Activated CD8-positive, alpha-beta T cell treated with anti-CD3 and anti-CD28 coated beads for 36 hours (primary cell): ENCODE measurements at places on chromosomes 11 and 22. TPM values are rescaled to one million over a fixed set of nuclear protein-coding genes. Genes with fewer than 3 reads are reported as not detected.

Gene PTGDR2
- total RNA-seq, result 0.23 TPM

Gene CD3G
- 118 TPM for total RNA-seq

Gene GVQW3
- total RNA-seq, result 2.1 TPM

Gene ART1
- total RNA-seq, result not detected

GRCh38 chr11:69151836-69152235 is 3.9 kb upstream of the SMIM38 start:
- H3K36me3 ChIP-seq, result peaks cover 3% of the 10 kb centered on the region
- H3K4me1 ChIP-seq, result peaks cover 16% of the 10 kb centered on the region
- DNase-seq, result no peak
- no peak overlapping the region for H3K4me3 ChIP-seq

GRCh38 chr22:28773461-28773867 is 969 bp downstream of the CCDC117 start:
- H3K36me3 ChIP-seq, result peaks cover 20% of the 10 kb centered on the region
- no peaks in the 10 kb centered on the region for H3K27me3 ChIP-seq
- peak overlapping the region; percentile 93 for H3K27ac ChIP-seq
- DNase-seq, result no peak

GRCh38 chr11:65423516-65424204 is 1.1 kb downstream of the NEAT1 start:
- peak overlapping the region; percentile 89 for H3K4me3 ChIP-seq
- peaks cover 71% of the 10 kb centered on the region for H3K36me3 ChIP-seq
- peak overlapping the region; percentile 98 for H3K27ac ChIP-seq

DNA sequence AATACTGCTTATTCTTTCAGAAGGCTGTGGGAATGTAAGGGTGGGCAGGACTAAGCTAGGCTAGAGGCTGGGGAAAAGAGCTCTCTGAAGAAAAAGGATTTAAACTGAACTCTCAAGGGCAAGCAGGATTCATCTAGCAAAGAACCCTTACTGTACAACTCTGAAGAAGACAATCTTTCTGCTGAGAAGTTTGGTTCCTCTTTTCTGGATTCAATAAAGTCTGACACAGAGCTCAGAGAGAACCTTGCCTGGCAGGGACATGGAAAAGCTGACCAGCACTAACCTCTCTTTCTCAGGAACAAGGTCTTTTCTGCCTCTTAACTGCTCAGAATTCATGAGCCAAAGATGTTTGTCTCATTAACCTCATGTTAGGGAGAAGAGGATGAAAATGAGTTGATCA is 388.4 kb upstream of the DDI1 start:
- no peaks in the 10 kb centered on the region for H3K27me3 ChIP-seq
- no peaks in the 10 kb centered on the region for H3K4me1 ChIP-seq
- no peak overlapping the region for H3K27ac ChIP-seq
- no peak for DNase-seq

DNA sequence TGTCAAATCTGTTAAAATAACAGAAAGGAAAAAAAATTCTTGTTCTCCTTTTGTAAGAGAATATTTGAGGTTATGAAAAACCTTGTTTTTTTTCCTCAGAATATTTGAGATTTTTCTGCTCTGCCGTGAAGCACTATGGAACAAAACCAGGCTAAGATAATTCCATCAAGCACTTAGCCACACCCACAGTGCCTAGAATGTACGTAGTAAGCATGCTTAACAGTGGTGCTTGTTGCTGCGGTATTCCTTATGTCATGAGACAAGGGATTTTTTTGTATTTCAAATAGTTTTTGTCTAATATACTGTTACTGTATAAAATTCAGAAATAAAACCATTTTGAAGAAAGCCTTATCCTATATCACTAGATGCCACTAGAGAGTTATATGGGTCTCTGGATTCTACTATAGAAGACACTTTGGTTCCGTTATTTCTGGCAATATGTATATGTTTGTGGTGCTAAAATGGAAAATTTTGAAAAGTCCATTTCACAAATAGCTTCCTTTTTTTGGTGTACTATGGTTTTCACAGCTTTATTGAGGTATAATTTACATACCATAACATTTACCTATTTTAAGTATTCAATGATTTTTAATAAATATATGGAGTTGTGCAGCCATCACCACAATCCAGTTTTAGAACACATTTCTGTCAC is 23.7 kb downstream of the PDHX start:
- H3K4me1 ChIP-seq, result peaks cover 25% of the 10 kb centered on the region
- DNase-seq, result no peak
- H3K27ac ChIP-seq, result no peak overlapping the region
- peaks cover 21% of the 10 kb centered on the region for H3K36me3 ChIP-seq

DNA sequence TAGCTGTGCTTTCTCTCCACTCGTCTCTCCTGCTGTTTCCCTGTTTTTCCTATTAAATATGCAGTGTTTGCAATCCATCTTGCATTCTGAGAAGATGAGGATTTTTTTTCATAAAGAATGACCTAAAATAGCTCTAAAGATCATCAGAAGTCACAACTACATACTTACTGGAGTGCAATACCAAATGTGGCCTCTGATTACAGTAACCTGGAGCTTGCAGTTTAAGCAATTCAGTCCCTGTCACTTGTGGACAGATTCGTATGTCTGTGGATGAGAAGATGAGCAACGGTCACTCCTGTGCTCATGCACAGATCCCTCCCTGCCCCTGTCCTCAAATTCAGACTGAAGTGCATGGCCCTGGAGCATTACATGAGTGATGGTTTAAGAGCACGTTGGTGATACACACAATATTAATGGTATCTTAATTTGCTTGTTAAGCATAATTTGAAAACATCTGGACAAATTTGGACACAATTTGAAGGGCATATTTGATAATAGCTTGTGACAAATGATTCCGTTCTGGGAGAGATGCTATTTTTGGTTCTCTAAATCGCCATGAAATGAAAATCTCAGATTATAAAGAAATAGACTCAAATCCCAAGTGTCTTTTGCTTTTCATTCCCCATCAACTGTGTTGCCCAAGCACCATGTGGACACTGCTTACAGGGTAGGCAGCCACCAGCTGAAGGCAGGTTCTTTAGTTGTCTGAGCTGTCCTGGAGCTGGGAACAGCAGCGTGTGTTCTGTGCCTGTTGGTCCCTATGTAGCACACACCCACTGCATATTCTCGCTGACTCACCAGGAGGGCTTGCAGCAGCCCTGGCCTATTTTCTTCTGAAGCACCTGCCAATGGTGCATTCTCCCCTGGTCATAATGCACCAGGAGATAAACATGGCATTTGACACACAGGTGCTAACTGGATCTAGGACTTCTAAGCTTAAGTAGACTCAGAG is 32.6 kb upstream of the PRAME start:
- peaks cover 7% of the 10 kb centered on the region for H3K27me3 ChIP-seq
- no peak for DNase-seq
- H3K4me1 ChIP-seq, result no peaks in the 10 kb centered on the region
- H3K27ac ChIP-seq, result no peak overlapping the region
- H3K36me3 ChIP-seq, result no peaks in the 10 kb centered on the region

DNA sequence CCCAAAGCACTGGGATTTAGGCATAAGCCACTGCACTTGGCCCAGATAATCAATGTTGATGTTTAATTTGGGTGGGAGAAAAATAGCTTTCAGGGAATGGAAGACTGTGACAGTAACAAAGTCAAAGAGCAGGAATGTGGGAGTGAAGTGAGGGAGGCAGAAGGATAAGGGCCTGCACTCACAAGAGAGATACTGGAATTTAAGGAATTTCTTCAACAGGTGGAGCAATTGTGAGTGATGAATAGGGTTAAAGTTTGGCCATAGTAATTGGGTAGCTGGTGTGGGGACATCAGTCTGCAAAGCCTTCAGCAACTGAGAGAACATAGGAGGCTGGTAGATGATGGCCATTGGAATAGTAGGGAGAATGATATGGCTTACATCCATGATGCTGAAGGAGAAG is 8.6 kb upstream of the APBB1 start:
- DNase-seq, result no peak
- no peak overlapping the region for H3K27ac ChIP-seq
- no peaks in the 10 kb centered on the region for H3K4me1 ChIP-seq
- H3K4me3 ChIP-seq, result no peak overlapping the region
- H3K36me3 ChIP-seq, result no peaks in the 10 kb centered on the region
- H3K27me3 ChIP-seq, result peaks cover 2% of the 10 kb centered on the region

DNA sequence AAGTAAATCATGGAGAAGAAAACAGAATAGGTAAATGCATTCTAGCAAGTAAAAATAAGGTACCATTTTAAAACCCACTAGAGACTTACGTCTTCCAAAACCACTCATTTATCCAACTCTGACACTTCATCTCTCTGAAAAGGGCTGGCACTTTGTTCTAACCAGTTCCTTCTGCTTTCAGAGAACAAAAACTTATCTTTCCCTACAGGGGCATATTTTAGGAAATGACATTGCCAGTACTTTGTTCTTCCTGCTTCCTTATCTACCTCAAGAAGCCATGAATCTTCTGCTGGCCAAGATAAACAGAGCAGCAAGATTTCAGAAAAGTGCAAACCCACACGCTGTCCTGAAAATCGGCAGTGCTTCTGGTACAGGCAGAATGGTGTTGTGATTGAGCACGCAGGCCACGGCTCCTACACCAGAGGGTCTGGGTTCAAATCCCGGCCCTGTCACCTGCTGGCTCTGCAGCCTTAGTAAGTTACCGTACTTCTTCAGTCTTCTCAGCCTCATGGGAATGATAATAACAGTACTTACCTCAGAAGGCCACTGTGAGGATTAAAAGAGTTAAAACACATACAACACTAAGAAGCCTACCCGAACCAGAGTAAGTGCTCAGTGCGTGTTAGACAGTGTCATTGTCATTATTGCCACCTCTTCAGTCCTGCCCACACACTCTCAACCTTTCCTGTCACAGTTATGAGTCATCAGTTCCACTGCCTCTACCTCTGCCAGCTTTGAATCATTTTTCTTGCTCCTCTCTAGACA is 11.0 kb downstream of the MPZL3 start:
- peak; percentile 85 for DNase-seq
- H3K4me3 ChIP-seq, result peak overlapping the region; percentile 86
- no peaks in the 10 kb centered on the region for H3K27me3 ChIP-seq
- peaks cover 67% of the 10 kb centered on the region for H3K36me3 ChIP-seq

DNA sequence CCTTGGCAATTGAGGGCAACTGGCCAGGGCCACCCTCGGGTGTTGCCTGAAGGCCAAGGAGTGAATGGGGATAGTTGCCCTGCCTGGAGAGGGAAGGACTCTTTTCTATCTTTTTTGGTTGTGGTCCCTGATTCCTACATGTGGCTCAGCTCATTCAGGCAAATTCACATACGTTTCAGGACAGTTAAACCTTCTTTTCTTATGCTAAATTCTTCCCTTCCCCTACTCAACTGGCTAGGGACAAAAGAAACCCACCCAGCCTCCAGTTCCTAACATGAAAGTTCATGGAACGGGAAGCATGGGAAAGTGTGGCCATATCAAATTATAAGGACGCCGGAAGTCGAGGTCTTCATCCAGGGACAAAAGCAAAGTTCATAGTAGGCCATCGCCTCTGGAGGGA is 26.3 kb upstream of the APLNR start:
- H3K4me1 ChIP-seq, result no peaks in the 10 kb centered on the region
- no peak overlapping the region for H3K4me3 ChIP-seq
- peaks cover 5% of the 10 kb centered on the region for H3K27me3 ChIP-seq

DNA sequence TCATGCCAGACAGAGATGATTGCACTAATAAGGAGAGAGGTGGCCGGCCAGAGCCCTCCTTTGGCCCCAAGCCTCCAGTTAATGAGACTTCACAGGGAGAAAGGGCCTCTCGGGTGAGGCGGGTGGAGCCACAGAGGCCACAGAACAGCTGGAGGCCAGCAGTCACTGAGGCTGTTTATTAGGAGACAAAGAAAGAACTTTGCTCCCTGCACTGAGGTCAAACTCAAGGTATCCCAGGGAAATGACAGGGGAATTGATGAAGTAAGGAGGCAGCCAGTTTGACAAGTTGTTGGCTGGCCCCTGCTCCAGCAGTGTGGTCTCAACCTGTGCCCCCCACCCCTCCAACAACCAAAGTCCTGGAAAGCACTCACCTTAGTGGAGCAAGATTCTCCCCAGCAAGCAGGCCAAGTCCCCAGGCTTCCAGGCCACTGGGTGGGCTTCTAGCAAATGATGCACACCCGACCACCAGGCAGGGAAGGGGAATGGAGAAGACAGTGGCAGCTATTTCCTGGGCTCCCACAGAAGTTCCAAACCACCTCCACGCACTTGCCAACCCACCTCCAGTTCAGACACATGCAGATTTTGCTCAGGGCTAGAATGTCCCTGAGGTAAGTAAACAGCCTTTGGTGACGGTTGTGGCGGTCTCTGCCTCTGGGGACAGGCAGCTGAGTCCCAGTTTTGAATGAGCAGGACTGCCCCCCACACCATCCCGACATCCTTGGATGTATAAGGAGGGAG is 53.2 kb downstream of the RPUSD4 start:
- no peaks in the 10 kb centered on the region for H3K4me1 ChIP-seq
- no peaks in the 10 kb centered on the region for H3K36me3 ChIP-seq
- no peak for DNase-seq

GRCh38 chr11:47905358-47906059 is 57.4 kb upstream of the NUP160 start:
- H3K36me3 ChIP-seq, result no peaks in the 10 kb centered on the region
- no peak for DNase-seq
- no peak overlapping the region for H3K27ac ChIP-seq
- H3K27me3 ChIP-seq, result no peaks in the 10 kb centered on the region
- H3K4me3 ChIP-seq, result no peak overlapping the region

DNA sequence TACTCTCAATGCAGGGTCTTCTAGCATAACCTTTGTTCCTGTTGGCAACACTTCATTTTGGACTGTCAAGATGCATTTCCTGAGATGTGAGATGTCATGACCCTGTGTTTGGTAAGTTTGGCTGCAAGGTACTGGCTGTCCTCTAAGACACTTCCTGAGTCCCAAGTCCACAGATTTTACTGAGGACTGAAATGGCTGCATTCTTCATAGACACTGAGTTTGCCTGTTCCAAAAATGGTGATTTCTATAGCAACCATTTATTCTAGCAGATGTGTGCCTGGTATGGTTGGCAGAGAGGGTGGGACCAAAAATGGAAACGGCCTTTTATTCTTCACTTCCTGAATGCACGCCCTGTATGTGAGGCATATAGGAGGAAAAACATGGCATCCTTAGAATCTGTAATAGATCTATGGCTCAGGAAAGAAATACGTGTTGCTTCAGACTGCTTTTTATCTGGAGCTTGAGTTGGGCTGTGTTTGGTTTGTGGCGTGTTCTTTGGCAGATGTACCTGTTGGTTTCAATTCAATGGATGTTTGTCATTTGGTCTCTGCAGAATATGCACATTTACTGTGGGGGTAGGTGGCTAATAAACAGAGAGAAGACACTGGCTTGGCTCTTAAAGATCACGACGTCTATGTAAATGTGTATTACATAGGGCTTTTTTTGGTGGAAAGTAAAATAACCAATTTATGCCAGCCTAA is 62.4 kb downstream of the ZBTB16 start:
- H3K27me3 ChIP-seq, result peaks cover 3% of the 10 kb centered on the region
- H3K27ac ChIP-seq, result no peak overlapping the region
- H3K36me3 ChIP-seq, result no peaks in the 10 kb centered on the region
- peaks cover 2% of the 10 kb centered on the region for H3K4me1 ChIP-seq
